ENCODE measurements at places on chromosomes 16 and 17.

GRCh38 chr16:8005096-8005860 lies 585.0 kb downstream of the TMEM114 start:
- no peak for DNase-seq

DNA sequence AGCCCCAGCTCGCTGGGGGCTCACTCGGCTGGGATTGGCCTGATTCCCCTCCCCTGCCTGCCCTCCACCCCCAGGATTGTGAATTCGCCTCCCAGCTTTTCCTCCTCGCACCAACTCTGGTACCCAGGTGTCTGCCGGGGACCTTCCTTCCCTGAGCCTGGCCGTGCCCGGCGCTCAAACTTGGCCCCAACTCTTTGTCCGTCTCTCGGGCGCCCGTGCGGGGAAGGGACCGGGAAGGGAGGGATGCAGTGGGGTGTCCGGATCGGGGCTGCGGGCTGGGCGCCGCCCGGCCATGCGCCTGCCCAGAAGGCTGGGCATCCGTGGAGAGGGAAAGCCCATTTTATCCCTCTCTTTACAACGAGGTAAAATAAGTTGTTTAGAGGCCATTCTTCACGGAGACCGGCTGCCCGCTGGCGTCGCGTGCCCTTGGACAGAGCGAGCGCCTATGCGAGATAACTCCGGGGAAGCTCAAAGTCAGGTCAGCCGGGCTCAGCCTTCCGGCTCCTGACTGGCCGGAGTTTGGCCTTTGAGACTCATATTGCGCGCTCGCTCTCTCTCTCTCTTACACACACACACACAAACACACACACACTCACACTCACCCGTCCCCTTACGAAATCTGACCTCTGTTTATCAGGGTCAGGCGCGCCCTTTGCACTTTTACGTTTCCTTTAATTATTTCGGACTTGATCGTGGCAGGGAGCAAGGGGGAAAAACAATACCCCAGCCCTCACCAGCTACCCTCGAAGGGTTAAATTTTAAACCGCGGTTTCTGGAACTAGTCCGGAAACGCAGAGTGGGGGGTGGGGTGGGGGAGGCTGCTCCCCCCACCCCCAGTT lies 774 bp upstream of the MAF start:
- DNase-seq = peak; percentile 20

DNA sequence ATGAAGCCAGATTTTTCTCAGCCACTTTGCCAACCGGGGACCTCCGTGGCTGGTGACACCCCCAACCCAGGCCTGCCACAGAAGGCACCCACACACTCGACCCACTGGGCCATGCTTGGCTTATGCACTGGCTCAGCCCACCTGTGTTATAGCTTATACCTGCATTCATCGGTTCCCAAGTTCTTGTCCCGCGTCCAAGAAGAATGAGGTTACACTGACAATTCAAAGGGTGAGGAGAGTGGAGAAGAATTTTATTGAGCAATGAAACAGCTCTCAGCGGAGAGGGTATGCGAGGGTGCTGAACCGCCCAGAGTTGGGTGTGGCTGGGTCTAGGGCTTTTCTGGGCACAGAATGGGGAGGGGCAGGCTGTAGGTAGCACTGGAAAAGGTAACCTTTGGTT lies 22.2 kb upstream of the CDH15 start:
- no peak for DNase-seq

- no peak for DNase-seq
Measured at GRCh38 chr17:37841232-37841631, 83.0 kb upstream of the TBC1D3K start.

DNA sequence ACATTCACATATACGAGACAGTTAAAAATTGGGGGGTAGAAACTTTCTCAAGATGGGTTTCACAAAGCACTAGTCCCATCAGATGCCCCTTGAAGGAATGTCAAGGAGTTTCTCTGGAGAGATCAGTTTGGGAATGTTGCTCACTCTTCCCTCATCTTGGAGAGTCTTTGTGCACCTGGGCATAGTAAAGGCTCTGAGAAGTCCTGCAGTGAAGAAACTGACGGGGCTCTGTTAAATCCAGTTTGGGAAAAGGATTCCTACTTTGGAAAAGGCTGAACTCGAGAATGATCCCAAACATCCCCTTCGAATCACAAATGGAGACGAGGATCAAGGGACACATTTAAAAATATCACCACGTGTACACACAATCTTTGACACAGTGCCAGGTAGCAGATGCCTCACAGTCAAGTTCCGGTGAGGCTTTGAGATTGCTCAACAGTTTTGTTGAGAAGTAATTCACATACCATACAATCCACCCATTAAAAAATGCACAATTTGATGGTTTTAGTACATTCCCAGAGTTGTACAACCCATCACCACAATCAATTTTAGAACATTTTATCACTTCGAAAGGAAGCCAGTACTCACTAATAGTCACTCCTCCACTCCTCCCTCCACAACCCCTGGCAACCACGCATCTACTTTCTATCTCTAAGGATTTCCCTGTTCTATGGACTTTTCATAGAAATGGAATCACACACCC lies 203.4 kb upstream of the FOXF1 start:
- DNase-seq = peak; percentile 73

DNA sequence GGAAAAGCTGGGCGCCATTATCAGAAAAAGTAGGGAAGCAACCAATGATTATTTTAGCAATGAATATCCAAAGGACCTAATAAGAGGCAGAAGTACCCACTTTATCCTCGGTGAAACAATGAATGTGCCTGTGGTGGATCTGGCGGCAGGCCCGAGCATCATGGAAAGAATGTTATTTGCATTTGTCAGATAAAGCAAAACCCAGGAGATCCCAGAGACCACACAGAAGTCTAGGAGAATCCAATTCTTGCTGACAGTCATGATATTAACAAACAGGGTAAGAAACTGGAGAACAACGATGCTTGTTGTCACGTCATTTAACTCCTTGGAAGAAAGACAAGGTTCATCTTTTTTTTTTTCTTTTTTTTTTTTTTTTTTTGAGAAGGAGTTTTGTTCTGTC lies 12.0 kb upstream of the TNRC6A start:
- DNase-seq = no peak

GRCh38 chr16:59478838-59479237 lies 744.7 kb upstream of the GOT2 start:
- DNase-seq = peak; percentile 36

GRCh38 chr17:61474934-61475333 lies 22.7 kb downstream of the TBX4 start:
- no peak for DNase-seq

- DNase-seq = no peak
Measured at GRCh38 chr16:11245988-11246387, 10.0 kb downstream of the SOCS1 start.

DNA sequence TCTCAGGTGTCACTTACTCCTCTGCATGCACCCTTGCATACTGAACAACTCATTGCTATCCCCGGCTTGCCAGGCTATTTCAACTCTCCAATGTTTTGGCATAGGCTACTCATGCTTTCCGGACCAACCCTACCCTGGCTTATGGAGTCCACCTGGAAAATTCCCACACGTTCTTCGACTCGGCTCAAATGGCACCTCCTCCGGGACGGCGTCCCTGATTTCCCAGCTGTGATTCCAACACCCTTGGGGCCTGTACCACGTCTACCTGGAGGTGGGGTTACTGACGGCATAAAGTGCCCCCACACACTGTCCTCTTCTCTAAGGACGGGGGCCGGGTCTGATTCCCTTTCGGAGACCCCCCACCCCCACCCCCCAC lies 498 bp downstream of the SMYD4 start:
- DNase-seq = no peak

GRCh38 chr16:73735954-73736353 lies 560.7 kb upstream of the PSMD7 start:
- DNase-seq = no peak

GRCh38 chr17:78255953-78256706 lies 24.7 kb downstream of the TMEM235 start:
- DNase-seq = no peak

- peak; percentile 21 for DNase-seq
Measured at GRCh38 chr16:70692873-70693671, 7.2 kb upstream of the MTSS2 start.

GRCh38 chr17:50117202-50118051 lies 12.5 kb downstream of the SAMD14 start:
- DNase-seq = peak; percentile 69

GRCh38 chr17:58046239-58047094 lies 36.8 kb upstream of the DYNLL2 start:
- DNase-seq = no peak

DNA sequence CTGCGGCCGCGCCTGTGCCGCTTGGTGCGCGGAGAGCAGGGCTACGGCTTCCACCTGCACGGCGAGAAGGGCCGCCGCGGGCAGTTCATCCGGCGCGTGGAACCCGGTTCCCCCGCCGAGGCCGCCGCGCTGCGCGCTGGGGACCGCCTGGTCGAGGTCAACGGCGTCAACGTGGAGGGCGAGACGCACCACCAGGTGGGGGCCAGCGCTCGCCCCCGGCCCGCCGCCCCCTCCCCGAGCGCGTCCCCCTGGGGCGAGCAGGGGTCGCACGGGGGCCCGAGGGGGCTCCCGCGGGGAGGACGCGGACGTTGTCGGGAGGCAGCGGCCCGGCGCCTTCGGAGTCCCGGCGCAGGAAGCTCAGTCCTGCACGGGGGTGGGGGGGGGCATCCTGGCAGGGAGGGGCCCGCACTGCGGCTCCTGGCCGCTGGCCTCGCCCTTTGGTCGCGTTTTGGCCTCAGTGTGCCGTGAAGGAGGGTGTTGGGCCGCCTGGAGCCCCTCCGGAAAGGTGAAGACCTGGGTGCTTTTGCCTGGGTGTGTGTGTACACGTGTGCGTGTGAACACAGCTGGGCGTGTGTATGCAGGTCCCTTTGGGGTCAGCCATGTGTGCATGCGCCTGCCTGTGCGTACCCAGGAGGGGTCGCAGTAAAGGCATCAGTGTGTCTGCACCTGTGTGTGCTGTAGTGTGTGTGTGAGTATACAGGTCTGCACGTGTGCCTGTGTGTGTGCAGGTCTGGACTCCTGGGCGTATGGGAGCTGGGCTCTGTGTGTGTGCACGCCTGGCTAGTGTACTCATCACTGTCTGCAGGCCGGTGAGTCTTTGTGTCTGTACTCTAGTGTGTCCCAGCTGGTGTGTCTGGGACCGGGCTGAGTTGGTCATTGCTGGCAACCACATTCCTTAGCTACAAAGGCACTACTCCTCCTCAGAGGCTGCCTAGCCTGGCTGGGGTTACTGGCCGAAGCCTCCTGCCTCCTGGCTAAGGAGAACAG lies 615 bp downstream of the NHERF2 start:
- peak; percentile 55 for DNase-seq

- no peak for DNase-seq
Measured at GRCh38 chr17:81644976-81645952, 8.3 kb downstream of the TSPAN10 start.

GRCh38 chr16:23317751-23318150 lies 15.6 kb downstream of the SCNN1B start:
- no peak for DNase-seq

- no peak for DNase-seq
Measured at GRCh38 chr16:86768999-86769398, 190.7 kb downstream of the FOXL1 start.

- peak; percentile 94 for DNase-seq
Measured at GRCh38 chr17:21511363-21512195, 135.4 kb downstream of the KCNJ12 start.

GRCh38 chr16:11374255-11374654 lies 29.0 kb downstream of the RMI2 start:
- DNase-seq = peak; percentile 57

DNA sequence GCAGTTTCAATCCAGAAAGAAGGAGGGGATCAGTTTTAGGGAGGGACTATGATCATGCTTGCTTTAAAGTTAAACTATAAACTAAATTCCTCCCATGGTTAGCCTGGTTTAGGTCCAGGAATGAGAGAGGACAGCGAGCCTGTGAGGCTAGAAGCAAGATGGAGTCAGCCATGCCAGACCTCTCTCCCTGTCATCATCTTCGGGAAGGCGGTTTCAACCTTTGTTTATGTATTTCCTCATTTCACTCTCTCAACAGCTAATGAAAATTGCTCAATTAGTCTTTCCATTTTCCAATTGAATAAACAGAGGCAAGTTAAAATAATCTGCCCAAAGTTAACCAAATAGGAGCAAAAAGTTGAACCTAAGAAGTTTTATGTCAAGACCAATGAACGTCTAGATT lies 201.5 kb downstream of the KCNJ2 start:
- no peak for DNase-seq

DNA sequence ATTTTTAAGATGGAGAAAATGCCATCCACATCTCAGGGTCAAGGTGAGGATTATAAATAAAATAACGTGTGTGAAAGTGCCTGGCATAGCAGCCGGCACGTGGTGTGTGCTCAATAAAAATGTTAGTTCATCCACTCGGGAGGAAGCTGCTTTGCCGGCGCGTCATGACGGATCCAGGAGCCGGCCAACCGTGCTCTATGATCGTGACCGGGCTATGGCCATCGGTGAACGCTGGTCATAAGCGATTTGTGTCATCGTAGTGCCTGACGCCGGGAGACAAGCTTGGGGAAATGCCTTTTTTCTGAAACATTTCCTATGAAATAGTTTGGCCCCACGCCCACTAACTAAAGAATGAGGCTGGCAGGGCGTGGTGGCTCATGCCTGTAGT lies 74.0 kb downstream of the CMC2 start:
- DNase-seq = peak; percentile 90

- no peak for DNase-seq
Measured at GRCh38 chr17:7497228-7497627, 13.1 kb downstream of the POLR2A start.

DNA sequence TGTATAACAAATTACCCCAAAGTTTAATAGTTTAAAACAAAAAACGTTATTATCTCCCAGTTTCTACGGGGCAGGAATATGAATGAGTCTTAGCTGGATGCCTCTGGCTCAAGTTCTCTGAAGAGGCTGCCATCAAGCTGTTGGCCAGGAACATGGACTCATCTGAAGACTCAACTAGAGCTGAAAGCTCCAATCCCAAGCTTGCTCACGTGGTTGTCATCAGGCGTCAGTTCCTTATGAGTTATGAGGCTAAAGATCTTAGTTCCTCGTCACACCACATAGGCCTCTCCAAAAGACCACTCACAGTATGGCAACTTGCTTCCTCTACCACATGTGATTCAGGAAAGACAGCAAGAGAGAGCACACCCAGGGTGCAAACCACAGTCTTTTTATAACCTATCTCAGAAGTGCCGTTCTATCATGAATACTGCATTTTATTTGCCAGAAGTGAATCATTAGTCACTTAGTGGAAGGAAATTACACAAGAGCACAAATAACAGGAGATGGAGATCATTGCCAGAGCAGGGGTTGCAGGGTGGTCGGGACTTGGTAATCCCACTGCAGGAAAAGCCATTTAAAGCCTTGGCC lies 48.7 kb upstream of the NLK start:
- no peak for DNase-seq
